Uterus (tissue), 4 donors: ENCODE measurements at places on chromosomes 7 and 10. TPM values are rescaled to one million over a fixed set of nuclear protein-coding genes. Genes with fewer than 3 reads are reported as not detected.

DNA sequence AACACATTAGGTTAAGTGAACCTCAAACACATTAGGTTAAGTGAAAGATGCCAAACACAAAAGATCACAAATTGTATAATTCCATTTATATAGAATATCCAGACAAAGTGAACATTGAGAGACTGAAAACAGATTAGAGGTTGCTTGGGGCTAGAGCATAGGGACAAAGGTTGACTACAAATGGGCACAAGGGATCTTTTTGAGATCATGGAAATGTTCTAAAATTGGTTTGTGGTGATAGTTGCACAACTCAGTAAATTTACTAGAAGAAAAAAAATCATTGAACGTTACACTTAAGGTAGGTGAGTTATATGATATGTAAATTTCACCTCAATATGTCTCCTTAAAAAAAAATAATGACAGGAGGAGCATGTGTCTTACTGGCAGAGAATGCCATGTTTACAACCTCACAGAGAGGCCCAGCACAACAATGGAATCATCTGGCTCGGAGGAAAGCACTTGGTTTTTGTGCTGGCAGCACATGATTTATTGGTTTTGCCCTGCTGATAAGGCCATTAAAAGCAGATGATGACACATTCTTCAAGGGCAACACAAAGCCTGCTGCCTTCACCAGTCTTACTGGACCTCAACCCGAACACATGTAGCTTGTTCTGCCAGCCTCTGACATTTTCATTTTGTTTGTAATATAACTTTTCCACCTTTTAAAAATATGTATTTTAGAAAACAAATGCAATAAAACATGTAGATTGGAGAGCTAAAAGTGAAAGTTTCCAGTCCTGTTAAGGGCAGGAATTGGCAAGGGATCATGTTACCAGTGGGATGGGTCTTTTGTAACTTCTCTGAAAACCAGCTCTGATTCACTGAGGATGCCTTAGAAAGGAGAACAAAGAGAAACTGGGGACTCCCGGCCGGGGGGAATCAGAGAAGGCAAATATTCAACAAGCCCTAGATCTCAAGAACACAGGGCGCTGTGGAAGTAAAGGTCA lies 11.9 kb upstream of the LMOD2 start:
- DNase-seq = no peak

DNA sequence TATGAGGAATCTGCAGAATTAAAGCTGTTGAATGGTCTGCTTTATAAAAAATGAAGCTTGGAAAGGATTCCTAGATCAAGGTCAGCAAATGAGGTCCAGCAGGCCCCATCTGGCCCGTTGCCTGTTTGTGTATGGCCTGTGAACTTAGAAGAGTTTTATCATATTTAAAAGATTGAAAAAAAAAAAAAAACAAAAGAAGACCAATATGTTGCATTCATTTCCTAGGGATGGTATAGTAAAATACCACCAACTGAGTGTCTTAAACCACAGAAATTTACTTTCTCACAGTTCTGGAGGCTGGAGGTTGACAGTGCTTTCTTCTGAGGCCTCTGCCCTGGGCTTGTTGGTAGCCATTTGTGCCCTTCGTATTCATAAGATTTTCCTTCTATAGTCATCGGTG lies 109.2 kb downstream of the PPP1R3A start:
- no peak for DNase-seq

- DNase-seq = no peak
These were observed 491.7 kb downstream of the CCSER2 start for GRCh38 chr10:84820120-84820519.

DNA sequence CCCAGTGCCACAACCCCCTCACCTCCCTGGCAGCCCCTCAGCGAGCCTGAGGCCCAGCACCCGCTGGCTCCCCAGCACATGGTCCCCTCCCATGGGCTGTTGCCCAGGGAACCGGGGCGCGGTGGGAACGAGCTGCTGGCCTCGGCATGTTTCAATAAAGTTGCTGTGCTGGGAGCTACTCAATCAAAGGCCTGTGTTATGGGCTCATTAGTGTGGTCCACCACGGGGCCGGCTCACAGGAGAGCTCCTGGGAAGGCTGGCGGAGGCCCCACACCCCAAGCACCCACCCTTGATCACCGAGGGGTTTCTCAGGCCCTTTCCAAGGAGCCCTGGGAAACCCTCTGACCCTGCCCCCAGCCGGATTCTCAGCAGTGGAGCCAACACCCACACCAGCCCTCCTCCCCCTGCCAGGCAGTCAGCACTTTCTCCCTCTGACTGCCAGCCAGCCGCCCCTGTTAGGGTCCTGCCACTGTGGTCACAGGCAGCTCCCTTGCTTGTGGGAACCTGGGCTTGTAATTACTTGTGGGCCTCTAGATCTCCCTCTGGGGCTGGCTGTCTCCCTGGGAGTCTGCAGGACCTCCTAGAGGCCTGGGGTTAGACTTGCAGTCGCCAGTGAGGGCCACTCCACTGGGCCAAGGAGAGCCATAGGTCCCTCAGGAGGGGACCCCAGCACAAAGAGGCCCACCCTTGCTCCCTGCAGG lies 24.8 kb upstream of the TRIM8 start:
- no peak for DNase-seq

The EPHA1 gene
- total RNA-seq = 5.6 TPM

The HOXA6 gene
- total RNA-seq = 15.3 TPM

- no peak for DNase-seq
These were observed 68.8 kb downstream of the PCGF5 start for GRCh38 chr10:91289305-91289704.

GRCh38 chr10:89645742-89646172 lies 715 bp upstream of the PANK1 start:
- DNase-seq = no peak

The AASS gene
- total RNA-seq = 37.9 TPM

GRCh38 chr10:24528946-24529345 lies 194.7 kb downstream of the ARHGAP21 start:
- DNase-seq = no peak
